ENCODE measurements at places on chromosomes 1 and 21.

DNA sequence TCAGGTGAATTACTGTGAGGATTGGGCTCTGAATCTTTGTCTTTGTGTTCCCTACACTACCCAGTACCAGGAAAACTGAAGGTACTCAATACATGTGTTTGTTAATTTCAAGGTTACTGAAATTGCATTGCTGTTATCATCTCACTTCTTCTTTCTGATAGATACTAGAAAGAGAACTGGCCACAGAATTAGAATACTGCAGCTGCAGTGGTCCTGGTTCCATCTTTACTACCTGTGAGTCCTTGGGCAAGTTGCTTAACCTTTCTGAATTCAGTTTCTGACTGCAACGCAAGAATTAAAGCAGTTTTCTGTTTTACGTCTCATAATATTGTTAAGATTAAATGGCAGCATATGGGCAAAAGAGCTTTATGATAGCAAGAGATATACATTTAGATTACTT is 263.5 kb downstream of the LMO4 start:
- no peak for DNase-seq

- DNase-seq = no peak
These were observed 36.3 kb downstream of the SPRTN start for GRCh38 chr1:231374394-231374793.

DNA sequence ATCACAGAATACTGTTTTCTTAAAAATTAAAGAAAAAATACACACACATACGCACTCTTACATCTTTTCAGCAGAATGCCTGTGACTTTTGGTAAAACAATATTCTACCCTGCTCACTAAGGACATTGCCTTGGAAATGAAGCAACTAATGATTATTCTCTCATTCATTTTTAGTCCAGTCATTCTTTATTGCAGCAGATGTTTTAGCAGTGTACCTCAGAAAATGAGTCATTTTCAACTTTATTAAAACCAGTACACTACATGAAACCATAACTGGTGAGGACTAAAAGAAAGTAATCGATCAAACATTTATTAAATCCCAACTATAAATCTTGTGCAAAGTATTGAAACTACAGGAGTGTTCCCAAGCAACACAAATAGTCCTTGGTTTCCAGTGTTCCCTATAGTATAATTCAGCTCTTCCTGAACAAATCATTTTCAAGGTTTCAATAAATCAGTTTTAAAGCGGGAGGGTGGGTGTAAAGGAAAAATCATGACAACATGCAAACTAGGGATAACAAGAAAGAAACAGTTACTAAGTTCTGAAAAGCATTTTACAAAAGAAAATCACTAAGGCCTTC is 114.2 kb downstream of the ADGRL4 start:
- no peak for DNase-seq

DNA sequence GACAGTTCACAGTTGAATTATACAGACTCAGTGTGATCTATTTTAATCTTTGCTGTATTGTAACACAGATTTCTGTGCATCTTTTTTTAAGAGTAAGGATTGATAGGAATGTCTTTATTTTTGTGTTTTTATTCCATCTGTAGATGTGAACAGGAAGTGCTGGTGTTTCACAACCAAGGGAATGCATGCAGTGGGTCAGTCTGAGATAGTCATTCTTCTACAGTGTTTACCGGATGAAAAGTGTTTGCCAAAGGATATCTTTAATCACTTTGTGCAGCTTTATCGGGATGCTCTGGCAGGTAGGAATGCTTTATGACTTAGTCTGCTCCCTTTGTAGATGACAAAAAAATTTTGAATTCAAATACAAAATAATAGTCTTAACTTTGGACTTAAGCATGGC is 84.5 kb downstream of the CC2D1B start:
- DNase-seq = no peak

DNA sequence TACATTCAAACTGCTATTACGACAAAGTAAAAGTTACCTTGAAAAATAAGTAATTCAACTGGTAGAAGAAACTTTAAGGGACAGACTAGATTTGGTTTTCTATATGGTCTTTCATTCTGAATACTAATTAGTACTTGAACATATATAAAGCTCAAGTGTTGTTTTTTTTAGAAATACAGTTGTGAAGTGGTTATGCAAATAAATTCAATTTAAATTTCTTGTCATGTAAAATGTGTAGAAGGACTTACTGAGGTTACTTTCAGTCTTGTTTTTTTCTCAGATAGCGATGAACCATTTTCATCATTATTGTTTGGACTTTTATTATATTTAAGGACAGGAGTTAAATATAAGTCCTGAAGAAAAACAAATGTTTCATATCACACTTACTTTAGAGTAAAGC is 24.4 kb downstream of the HS2ST1 start:
- no peak for DNase-seq

- DNase-seq = no peak
These were observed 15.2 kb downstream of the WLS start for GRCh38 chr1:68217060-68217554.

GRCh38 chr1:35646043-35646442 is 4.7 kb upstream of the PSMB2 start:
- DNase-seq = no peak

GRCh38 chr1:1891349-1892078 is 627 bp upstream of the GNB1 start:
- peak; percentile 73 for DNase-seq

DNA sequence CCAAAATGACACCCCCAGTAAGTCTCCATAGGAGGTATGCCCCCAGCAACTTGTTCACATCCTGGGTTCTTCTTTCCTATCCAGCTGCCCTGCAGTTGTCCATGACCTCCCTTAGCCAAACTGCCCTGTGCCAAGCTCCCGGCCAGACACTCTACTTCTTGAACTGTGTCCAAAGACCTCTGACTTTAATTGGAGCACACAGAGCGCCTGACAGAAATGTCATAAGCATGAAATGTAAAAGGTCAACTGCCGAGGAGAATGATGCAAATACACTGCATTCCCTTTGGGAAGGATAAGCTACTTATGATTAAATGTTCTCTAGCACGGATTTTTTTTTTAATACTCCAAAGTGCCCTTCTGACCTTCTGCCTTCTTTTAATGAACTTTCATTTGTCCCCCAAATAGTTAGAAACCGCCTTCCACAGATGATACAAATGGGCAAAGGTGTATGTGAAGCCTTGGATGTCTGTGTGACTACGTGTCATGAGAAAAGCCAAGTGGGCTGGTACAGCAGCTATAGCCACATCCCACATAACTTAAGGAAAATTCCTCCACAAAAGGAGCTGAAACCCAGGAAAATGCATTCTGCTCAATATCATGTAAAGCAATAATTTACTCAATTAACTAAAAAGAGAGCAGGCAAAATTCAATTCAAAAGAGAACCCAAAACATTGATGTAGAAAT is 26.8 kb downstream of the PALMD start:
- no peak for DNase-seq

GRCh38 chr1:39623053-39623452 is 16.4 kb downstream of the HEYL start:
- no peak for DNase-seq

GRCh38 chr1:26627954-26628353 is 67.9 kb upstream of the ARID1A start:
- DNase-seq = no peak

DNA sequence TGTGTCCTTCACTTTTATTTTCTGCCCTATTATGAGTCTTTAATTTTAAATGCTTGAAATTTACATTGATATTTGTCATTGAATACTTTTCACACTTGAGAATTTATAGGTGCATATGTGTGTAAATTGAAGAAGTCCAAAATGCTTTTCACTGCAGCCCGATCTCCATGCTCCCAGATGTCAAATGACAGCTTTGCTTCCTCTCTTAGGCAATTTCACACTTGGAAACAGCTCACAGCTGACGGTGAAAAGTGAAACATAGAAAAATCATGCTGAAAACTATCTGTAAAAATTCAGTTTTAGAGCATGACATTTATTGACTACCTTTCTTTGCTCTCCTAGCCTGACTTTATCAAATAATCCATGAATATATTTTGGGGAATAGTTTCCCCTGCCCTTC is 196.0 kb downstream of the RPS6KC1 start:
- DNase-seq = no peak

DNA sequence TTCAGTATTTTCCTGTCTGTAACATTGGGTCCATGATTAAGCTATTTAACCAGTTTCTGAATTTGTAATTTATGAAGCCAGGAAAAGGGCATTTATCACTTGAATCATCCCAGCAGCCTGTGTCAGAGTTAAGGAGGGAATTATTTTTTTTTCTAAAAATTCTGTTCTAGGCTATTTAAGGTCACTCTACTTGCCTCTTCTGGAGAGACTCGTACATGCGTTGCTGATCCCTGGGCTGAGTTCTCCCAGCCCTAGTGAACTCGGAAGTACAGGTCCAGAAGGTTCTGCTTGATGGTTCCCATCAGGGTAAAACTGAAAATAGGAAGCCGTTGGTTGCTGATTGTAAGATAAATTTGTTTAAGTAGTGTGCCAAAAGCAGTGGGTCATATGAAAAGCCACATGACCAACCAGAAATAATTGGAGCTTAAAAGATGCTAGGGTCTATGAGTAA is 90.7 kb downstream of the GPR88 start:
- no peak for DNase-seq

GRCh38 chr1:20090641-20091040 is 20.6 kb downstream of the PLA2G5 start:
- no peak for DNase-seq

DNA sequence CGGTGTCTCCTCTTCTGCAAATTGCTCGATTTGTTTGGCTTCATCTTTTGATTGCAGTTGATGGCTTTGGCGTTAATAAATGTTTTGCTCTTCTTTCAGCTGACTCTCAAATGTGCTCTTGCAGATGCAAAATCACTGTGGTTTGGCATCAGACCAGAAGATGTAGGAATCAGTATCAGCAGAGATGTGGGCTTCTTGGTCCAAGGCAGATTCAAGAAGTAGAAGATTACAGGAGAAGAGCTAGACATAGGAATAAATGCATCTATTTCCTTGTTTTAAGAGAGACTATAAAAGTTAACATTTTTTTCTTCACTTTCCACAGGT is 59.8 kb upstream of the BACH1 start:
- no peak for DNase-seq

DNA sequence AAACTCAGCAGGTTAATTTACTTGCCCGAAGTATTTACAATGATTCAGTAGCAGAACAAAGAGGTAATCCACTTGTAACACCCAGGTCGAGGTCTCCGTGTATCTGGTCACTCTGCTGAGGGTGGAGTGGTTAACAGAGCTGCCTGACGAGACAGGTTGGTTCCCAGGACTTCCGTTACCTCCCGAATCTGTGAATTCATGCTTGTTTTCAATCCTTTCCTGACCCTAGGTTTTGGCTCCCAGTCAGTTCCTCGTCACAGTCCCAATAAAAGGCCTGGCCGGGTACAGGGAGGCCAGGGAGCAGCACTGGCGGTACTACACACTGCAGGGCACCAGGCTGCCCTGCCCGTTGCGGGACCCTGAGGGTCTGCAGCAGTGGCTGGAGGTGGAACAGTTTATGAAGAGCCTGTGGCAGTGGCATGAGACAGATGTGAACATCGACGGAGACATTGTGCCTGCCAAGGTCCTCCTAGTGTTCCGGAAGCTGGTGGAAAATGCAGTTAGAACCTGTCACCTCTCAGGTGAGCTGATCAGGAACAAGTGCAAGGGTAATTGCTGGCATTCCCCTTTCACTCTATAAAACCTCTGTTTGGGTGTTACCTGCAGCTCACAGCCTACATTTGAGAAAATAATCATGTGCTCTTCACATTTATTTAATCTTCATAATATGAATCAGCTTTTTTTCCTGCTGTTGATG is 12.8 kb downstream of the MAB21L3 start:
- no peak for DNase-seq

- no peak for DNase-seq
These were observed 23.4 kb upstream of the PDE9A start for GRCh38 chr21:42629933-42630589.
